NCI-H2107 (cell line): ENCODE measurements at places on chromosomes 5 and 9.

DNA sequence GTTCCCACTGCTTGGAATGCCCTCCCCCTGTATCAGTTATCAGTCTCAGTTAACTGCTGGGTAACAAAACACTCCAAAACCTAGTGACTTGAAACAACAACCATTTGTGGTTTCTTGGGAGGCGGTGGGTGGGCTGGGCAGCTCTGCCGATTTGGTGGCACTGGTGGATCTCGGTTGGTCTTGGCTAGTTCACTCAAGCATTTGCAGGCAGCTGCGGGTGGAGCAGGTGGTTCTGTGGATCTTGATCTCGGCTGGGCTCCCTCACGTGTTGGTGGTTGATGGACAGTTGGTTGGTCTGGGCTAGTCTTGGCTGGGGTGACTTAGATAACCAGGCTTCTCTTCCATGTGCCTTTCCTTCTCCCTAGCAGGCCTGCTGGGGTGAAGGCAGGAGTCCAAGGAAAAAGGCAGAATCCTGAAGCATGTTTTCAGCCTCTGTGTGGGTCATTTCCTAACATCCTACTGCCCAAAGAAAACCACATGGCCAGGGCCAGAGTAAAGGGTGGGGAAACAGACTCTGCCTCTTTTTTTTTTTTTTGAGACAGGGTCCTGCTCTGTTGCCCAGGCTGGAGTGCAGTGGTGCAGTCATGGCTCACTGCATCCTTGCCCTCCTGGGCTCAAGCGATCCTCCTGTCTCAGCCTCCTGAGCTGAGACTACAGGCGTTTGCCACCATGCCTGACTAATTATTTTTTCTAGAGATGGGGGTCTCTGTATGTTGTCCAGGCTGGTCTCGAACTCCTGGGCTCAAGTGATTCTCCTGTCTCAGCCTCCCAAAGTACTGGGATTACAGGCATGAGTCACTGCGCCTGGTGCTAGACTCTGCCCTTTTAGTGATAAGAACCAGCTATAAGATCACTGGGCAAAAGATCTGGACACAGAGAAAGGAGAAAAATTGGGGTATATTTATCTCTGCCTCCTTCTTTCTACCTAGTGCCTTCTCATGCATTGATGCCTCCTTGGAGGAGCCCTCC lies 183.7 kb downstream of the RGS3 start:
- DNase-seq = no peak

DNA sequence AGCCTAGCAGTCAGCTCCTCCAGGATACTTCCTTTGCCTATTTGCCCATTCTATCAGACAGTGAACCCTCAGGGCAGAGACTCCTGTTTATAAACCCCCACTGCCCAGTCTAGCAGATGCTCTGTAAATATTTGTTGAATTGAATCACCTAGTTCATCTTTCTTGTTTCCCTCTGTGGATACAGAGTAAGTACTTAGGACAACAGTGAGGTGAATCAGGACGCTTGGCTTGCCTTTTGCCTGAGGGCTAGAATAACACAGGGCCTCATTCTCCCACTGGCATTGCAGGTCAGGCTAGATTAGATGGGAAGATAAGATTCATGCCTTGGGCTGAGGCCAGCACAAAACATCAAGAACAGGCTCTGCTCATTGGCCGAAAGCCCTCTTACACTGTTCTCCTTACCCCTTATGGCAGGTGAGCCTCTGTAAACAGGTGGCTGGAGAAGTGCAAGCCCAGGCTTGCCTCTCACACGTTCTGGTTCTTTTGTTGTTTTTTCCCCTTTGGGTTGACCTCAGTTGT lies 22.2 kb downstream of the TNFSF8 start:
- peak; percentile 63 for DNase-seq

GRCh38 chr5:33475706-33476105 lies 34.9 kb downstream of the TARS1 start:
- no peak for DNase-seq

GRCh38 chr5:179475208-179475751 lies 75.1 kb upstream of the RUFY1 start:
- DNase-seq = no peak

- no peak for DNase-seq
These were observed 15.0 kb upstream of the TEX48 start for GRCh38 chr9:114696814-114697544.

DNA sequence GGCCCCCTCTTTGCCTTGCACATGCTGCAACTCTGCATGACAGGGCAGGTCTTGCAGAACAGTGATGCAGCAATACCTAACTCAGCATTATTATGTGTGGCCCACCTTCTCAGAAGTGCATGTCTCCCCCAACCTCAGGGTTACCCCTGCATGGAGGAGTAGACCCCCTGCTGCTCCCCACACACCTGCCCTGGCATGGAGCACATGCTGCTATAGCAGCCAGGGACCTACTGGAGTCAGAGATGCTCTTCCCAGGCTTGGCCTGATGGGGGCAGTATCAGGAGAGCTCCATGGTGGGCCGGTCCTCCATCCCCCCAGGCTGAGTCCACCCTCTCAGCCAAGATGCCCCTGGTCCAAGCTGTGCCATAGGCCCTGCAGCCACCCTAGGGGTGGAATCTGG lies 13.2 kb upstream of the BOD1 start:
- DNase-seq = no peak

DNA sequence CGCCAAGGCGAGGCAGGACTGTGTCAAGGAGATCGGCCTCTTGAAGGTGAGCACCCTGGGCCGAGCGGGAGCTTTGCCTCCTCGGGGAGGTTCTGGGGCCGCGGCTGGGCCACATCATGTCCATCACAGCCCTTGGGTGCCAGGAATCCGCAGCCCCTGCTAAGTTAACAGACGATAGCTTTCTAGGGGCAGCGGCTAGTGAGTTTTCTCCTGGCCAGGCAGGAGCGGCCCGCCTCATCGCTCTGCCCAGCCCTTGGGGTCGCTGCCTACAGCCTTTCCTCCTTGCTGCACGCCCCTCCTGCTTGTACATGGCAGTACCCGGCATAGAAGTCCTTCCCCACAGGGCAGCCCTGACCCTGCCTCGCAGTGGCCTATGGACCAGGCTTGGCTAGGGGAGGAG lies 56.2 kb downstream of the NEK6 start:
- DNase-seq = no peak

GRCh38 chr9:78437806-78438205 lies 140.9 kb downstream of the PSAT1 start:
- DNase-seq = no peak
